ENCODE measurements at places on chromosomes 1 and 21. TPM values are rescaled to one million over a fixed set of nuclear protein-coding genes. Genes with fewer than 3 reads are reported as not detected.

- DNase-seq, result no peak
Observed at GRCh38 chr21:46157396-46157986, 2.1 kb upstream of the FTCD start.

- DNase-seq, result no peak
Observed at GRCh38 chr21:31529406-31529805, 130.1 kb upstream of the SOD1 start.

DNA sequence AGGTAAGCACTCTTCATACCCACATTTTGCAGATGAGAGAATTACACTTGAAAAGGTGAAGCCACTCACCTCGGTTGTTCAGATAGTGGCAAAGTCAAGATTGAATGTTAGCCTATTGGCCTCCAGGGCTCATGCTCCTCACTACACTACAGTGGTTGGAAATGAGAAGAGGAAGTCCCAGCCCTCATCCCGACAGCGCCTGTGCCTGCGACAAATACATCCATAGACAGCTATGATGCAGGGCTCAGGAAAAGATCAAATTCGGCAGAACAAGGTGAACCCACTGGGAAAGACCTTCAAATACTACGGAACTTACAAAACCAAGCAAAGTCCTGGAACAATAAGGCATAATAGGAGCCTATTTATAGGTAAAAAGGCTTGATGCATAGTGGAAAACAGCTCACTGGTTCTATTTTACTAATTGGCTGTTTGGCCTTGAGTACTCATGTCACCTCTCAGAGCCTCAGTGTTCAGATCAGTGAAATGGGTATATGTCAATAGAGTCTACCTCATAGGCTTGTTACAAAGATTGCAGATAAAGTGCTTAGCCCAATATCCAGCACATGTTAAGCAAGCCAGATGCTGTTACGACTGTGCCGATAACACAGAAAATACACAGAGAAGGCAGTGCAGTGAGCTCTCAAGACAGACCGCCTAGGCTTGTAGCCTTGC lies 3.5 kb downstream of the SPOCD1 start:
- DNase-seq, result no peak

GRCh38 chr1:37850352-37850955 lies 8.9 kb downstream of the MTF1 start:
- DNase-seq, result no peak

GRCh38 chr1:90313778-90314177 lies 318.9 kb downstream of the ZNF326 start:
- DNase-seq, result no peak

PIP5K1A gene
- 62.0 TPM for polyA plus RNA-seq

ANGPTL7 gene
- polyA plus RNA-seq, result 0.09 TPM

DNA sequence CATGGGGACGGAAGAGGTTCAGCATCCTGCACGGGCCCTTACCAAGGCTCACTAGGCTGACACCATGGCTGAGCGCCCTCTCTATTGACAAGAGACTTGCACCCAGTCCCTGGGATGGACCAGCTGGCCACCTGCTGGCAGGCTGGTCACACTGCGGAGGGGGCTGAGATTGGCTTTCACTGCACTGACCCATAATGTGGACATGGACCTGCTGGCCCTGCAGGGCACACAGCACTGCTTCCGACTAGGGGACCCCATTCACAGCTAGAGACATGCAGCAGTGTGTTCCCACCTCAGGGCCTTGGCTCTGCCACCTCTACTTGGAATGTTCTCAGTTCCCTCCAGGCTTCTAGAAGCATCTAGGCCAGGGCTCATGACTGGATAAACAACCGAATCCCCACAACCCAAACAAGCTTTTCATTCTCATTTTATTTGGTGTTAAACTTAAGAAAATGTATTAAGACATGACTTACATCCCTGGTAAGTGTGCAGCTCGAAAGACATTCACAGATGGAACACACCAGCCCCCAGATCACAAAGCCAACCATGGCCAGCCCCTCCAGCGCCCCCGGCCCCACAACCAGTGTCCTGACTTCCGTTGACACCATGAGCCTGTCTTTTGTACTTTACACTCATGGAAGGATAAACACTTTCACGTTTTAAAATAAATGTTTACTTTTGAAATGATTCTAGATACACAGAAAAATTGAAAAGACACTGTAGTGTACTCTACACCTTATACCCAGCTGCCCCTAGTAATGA lies 9.3 kb upstream of the SRARP start:
- DNase-seq, result no peak

DNA sequence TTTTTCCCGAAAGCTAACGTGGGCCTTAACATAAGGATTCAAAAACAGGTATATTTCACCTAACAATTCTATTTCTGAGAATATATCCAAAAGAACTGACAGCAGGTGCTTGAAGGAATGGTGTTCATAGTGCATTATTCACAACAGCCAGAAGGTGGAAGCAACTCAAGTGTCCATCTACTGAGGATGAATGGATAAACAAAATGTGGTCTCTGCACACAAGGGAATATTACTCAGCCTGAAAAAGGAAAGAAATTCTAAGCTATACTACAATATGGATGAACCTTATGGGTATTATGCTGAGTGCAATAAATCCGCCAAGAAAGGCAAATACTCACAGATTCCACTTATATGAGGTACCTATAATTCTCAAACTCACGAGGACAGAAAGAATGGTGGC lies 6.1 kb upstream of the RIPPLY3 start:
- no peak for DNase-seq

DNA sequence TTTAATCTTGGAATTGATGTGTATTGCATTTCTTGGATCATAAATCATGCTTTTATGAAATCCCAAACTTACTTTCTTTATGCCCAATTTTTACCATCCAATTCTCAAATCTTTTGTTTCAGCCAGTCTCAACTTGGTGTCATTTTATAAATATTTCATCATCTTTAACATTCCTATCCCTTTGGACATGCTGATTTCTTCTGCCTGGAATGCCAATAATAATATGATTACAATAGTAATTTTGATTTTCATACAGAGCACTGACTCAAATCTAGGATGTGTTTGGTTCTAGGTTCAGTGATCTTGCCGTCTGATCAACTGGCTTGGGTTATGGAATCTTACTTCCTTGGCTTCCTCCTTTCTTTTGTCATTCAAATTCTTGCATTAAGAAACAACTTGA lies 12.8 kb downstream of the RRP15 start:
- DNase-seq, result no peak

DNA sequence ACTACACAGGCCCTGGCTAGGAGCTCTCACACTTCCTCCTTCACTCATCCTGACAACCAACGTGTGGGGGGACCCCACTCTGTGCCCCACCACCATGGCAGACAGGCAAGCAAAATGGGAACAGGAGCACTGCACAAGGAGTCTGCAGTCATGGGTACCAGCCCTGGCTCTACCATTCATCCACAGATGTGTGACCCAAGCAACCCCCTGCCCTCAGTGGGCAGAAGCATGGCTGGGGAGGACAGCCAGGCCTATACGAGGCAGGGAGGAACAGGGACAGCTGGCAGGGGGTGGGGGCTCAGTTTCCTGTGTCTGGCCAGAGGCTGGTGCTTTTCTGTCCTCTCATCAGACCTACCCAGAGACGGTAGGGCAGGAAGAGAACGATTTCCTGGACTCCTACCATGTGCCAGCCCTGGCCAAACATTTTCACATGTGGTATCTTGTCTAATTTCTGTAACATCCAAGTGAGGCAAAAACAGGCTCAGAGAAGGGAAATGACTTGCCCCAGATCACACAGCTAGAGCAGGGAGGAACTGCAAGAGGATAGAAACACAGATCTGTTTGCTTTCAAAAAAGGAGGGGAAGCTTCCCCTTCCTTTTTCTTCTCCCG lies 178.0 kb downstream of the HIVEP3 start:
- DNase-seq, result no peak

GRCh38 chr1:87973896-87974295 lies 645.2 kb downstream of the LMO4 start:
- no peak for DNase-seq

GRCh38 chr21:38929142-38929541 lies 123.4 kb downstream of the ETS2 start:
- no peak for DNase-seq
